Activated effector memory CD4-positive, alpha-beta T cell treated with Interleukin-2 at 50 U/mL for 16 hours (primary cell): ENCODE measurements at places on chromosomes 6 and 20.

DNA sequence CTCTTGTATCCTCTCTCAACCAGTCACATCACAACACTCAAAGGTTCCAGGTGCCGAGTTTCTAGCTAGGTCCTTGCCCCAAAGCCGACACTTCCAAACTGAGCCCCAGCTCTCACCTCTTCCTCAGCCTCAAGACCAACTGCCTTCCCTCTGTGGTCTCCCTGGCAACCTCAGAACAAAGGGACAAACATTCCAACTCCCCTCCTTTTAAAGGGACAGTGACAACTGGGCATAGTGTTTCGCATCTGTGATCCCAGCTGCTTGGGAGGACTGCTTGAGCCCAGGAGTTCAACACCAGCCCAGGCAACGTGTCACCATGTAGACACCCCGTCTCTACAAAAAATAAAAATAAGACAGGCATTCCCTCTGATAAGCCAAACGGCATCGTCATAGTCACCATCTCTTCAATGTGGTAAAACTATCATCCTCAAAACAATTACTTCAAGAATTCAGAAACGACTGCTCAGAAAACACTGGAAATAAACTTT is 11.3 kb downstream of the DIDO1 start:
- DNase-seq = no peak

DNA sequence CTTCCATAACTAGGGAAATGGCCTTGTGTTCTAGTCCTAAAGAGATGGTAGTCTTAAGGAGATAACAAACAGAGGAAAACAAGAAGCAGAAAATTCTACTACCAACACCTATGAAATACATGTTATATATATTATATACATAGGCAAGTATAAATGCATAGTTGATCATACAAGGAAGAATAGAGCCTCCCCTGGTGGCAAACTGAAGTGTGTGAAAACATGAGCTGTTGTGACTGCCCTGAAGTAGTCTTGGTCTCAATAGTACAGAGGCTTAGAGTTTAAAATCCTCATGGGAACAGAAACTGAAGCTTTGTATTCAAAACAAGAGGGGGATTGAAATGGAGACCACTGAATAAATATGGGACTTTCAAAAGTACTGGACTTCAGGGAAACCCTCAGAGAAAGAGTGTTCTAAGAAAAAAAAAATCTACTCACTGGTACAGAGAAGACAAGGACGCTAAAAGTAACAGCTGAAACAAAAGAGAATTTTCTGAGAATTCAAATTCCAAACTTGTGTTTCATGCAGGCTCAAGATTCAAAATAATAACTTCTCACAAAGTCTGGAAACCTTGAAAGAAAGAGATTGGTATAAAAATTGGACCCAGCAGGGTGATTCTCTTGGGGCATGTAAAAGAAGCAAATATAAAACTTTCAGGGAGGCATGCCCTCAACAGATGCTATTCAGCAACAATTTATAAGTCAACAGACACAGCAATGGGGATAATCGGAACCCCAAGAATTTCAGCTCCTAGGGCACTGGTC is 59.7 kb upstream of the SAMD3 start:
- DNase-seq = no peak

DNA sequence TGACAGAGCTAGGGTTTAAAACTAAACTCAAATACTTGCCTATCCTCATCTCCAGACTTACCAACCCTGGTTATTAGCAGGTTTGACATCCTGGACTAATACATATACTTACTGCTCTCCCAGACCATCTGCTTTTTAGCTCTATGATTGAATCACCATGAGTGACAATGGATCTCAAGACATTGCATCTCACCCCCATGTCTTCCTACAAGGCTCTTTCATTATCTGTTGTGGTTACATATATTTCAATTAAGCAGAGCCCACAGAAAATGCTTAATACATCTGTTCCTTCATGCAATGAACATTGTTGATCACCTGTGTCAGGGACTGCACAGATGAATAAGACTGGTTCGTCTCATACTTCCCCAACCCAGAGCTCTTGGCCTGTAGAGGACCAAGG is 19.4 kb downstream of the SAMD3 start:
- no peak for DNase-seq

DNA sequence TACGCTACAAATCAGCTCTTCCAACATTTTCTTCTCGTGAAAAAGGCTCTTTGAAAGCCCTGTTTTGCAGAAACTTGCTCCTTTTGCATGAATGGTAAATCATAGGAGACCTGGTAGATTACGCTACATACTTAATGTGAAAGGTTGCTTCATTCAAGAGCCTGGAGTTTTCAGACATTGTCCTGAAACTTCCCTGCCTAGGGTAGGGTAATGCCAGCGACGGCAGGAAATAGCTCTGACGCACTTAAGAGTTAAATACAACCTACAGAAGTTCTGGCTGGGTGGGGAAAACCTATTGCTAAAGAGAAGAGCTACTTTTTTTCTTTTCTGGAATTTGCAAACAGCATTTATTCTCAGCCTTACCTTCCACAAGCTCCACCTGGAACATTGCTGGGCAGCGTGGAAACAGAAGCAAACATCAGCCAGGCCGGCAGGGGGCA is 144.5 kb downstream of the LPA start:
- no peak for DNase-seq

DNA sequence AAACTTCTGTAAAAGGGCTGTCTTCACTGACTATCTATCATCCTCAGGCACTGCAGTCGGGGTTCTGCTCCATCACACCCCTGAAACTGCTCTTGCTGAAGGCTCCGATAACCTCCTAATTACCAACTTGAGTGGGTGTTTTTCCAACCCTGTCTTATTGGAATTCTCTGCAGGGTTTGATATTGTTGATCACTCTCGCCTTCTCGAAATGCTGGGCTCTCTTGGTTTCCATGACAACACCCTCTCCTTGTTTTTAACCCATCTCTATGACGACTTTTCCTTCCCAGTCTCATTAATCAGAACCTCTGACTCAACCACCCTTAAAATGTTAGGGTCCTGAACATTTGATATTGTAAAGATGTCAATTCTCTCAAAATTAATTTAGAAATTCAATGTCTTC is 39.4 kb upstream of the NNAT start:
- no peak for DNase-seq

GRCh38 chr20:56957737-56958553 is 308.5 kb downstream of the BMP7 start:
- DNase-seq = no peak

GRCh38 chr20:45704969-45705637 is at the start of gene WFDC10B:
Gene WFDC10B, minus strand, starts transcription at chr20:45705019. Its CDS starts 19,027 bp downstream, at chr20:45685992.
- DNase-seq = no peak

DNA sequence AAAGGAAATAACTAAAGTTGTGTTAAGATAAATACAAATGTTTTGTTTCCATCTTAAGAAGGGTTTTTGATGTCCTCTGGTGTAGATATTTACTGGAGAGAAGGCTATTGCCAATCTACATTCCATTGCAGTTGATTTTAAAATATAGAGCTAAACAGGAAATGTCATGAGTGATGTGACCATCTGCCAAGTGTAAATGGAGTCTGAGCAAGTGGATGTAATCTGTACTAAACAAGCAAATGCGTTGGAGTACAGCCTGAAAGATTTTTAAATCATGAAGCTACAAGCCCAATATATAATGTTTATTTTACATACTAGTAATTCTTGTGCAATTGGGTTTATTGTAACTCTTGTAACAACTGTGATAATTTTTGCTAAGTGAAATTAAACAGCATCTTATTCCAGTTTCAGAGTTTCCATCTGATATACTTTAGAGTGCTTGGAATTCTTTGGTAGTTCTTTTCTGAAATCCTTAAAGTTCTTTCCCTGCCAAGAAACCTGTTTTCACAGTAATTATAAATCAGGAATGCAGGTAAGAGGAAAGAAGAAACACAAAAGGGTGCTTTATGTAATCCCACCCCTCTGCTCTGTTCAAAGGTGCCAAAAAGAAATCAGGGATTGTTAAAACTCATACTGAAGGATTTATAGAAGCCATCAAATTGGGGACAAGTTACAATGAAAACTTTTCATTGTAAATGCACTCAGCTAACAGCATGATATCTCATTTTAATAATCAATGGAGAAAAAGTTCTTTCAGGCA is 47.2 kb upstream of the FLRT3 start:
- DNase-seq = no peak

GRCh38 chr6:36489426-36489825 is 46.6 kb downstream of the KCTD20 start:
- no peak for DNase-seq
